ENCODE measurements at places on chromosomes 4 and X.

GRCh38 chrX:103861200-103861599 is 29.1 kb upstream of the RAB9B start:
- no peak for DNase-seq

- peak; percentile 5 for DNase-seq
Observed at GRCh38 chr4:22970665-22971064, 277.9 kb downstream of the GBA3 start.

DNA sequence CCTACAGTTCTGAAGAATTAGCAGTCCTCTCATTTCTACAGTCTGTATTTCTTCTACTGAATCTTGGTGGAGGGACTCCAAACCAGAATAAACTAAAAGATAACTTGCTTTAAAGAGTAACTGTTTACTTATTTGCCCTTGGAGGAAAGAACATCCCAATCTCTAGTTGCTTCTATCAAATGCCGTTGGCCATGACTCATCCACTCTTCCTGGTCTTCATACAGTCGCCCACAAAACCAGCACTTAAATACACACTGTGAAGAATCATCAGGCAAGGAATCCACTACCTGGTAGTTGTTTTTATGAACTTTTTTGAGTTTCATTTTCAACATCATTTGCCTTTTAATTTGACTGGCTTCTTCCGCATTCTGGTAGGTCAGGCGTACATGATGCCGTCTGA is 14.2 kb downstream of the ZNF518B start:
- DNase-seq = no peak

DNA sequence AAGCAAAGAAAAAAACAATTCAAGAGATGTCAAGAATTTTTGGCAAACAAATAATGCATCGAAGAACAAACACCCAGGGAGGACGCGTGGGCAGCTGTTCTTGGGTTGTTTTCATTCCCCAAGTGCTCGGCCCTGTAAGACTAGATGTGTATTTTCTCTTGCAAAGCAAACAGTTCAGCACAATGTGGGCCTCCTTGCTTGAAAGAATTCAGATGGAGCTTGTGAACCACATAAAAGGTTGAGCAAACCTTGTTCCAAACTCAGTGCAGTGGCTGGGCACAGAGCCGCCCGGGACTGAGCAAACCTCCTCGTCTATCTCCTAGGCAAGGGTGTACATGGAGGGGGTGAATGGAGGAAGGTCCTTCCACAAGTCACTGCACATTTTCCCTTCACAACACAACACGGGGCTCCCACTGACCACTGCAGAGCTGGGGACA is 82.4 kb downstream of the HTRA3 start:
- no peak for DNase-seq

GRCh38 chr4:37101182-37101581 is 143.4 kb upstream of the NWD2 start:
- DNase-seq = no peak

DNA sequence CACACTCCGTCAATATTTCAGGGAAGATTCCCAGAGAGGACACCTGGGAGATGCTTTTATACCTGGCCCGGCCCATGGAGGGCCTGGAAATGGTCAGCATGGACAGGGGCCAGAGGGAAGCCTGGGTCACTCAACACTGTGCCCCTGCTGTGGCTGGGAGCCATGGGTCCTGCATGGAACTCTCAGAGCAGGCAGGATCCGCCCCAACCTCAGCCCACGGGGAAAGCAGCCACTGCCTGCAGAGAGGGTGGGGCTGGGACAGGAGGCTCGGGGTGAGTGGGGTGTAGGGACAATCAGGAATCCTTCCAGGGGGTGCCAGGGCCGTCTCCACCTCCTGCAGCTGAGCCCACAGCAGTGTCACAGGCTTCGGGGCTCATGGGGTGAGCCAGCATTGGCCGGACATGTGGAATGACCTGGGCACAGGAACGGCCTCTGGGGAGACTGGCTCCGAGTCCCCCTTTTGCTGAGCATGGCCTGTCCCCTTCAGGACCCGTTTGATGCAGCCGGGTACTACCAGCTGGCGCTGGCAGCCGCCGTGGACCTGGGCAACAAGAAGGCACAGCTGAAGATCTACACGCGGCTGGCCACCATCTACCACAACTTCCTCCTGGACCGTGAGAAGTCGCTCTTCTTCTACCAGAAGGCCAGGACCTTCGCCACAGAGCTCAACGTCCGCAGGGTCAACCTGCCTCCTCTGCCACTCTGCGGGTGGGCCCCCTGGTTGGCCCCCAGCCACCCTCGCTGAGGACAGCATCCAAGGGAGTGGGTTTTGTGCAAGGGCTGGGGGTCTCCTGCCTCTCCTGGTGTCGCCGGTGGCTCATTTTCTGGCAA is 29.1 kb upstream of the HTRA3 start:
- no peak for DNase-seq

- no peak for DNase-seq
Observed at GRCh38 chr4:177667687-177668086, 225.4 kb upstream of the AGA start.

DNA sequence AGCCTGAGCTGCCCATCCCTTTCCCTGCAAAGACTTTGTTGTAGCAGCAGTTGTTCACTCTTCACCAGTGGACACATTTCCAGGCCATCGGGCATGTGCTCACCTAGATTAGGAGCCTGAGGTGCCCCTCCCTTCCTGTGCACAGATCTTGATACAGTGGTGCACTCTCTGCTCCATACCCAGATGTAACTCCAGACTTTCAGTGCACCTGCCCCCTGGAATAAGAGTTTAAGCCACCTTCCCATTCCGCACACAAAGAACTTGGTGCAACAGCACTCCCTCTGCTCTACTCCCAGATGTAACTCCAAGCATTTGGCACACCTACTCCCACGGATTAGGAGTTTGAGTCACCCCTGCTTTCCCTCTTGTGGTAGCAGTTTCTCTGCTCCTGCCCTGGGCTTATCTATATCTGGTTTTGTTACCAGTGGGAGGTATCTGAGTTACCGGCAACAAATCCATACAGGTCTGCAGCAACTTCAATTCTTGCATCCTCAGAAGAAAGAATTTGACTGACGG is 36.0 kb upstream of the PLK4 start:
- DNase-seq = peak; percentile 59

GRCh38 chr4:40992472-40993295 is 221.7 kb downstream of the APBB2 start:
- DNase-seq = no peak

DNA sequence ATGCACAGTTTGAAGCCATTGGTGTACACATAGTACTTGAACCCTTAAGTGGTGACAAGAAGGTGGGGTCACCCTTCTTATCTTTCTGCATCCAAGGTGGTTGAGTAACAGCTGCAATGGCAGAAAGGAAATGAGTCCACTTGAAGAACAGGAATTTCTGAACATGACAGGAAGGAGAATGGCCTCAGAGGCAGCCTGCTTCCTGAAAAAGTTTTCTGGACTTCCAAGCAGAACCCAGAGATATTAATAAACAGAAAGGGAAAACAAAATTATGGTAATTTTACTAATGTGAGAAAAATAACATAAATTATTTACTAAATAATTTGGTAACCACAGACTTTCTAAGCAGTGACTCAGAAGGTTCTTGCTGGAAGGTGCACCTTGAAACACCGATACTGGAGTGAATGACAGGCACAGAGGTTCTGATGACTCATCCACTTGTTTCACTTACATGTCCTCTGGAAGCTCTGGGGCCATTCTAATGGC is 119.9 kb upstream of the HS3ST1 start:
- DNase-seq = no peak

- peak; percentile 75 for DNase-seq
Observed at GRCh38 chrX:55488593-55489313, 895 bp downstream of the USP51 start.

GRCh38 chr4:113821856-113822255 is 60.3 kb upstream of the CAMK2D start:
- DNase-seq = no peak

GRCh38 chr4:15234116-15234855 is 193.5 kb upstream of the C1QTNF7 start:
- no peak for DNase-seq

GRCh38 chr4:123443401-123444289 is 47.0 kb downstream of the SPRY1 start:
- peak; percentile 63 for DNase-seq

DNA sequence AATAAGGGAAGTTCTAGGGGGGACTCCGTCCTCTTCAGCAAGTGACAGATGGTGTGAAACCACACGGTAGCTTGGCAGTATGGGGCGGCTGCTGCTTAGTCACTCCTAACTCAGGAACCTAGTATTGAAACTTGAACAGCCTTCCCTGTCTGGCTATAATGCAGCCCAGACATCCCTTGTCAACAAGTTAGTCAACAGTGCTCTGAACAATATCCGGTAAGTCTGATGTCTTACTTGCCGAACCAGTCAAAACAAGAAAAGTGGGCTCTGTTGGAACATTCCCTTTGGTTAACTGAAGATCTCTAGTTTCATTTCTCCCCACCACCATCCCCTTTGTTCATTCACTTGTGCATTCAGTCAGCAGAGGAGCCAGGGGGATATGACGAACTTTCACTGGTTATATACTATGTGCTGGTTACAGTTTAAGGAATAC is 18.7 kb upstream of the CXCL13 start:
- no peak for DNase-seq
